Hematopoietic multipotent progenitor cell (in vitro differentiated cells): ENCODE measurements at places on chromosomes 2 and 18.

DNA sequence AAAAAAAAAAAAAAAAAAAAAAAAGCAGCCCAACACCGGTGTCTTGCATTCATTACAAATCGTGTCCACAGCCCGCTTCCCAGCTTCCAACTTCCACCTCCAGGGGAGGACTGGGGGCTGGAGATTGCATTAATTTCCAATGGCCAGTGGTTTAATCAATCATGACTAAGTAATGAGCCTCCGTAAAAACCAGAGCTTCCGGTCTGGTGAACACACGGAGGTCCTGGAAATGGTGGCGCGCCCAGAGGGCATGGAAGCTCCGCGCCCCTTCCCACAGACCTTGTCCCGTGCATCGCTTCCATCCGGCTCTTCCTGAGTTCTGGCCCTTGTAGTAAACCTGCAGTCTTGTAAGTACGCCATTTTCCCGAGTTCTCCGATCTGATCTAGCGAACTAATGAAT lies 43.6 kb downstream of the EEF1B2 start:
- no peak for DNase-seq

- DNase-seq, result no peak
These were observed 29.5 kb upstream of the PAIP2B start for GRCh38 chr2:71256421-71256820.

GRCh38 chr2:96906729-96907114 lies 36.8 kb upstream of the SEMA4C start:
- no peak for DNase-seq

DNA sequence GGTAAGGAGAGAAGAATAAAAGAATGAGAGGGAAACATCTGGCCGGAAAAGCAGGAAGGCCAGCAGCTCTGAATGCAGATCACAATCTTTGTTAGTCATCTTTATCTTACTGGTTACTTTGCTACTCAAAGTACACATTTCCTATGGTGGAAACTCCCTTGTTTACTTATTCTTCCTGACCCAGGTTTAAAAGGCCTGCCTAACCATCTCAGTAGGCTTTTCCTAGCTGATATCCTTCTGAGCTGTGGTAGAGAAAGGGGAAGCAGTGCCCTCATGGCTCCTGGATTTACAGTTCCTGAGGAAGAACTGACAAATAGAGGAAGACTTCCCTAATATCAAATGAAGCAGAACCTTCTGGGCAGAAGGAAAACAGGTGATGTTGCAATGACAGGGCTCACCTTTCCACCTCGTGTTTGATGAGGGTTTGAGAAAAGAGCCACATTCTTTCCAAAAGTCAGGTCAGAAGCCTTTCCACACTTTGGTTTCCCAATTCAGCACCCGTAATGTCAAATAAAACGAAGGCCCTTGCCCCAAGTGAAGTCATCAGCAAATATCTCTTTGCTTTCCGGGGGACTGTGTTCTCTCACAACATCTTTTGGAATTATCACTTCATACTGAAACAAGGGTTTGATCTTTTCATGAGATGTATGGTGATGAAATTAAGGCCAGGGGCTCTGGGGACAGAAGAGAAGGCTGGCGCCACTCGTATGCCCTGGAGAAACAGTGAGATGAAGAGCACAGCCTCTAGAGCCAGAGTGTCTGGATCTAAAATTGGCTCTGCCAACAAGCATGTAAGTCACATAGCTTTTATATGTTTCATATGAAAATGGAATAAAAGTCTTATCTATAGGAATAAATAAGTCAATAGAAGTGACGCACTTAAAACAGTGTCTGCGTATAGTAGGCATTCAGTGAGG lies 26.7 kb upstream of the APOB start:
- no peak for DNase-seq

DNA sequence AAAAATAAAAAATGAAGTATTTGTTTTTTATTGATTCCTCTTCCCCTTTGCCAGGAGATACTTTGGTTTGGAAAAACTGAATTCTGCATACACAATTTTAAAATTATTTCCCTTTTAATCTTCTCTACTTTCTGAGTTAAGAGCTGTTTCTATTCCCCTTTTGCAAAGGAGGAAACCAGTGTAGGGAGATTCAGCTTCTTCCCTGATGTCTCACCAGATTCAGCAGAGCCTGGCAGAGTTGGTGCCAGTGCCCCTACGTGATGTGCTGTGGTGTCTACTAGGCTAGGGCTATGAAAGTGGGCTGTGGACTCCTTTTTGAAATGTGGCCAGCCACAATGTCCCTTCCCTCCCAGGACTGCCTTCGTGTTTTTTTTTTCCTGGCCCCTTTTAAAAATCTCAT lies 2.4 kb downstream of the RPE start:
- DNase-seq, result no peak

- no peak for DNase-seq
These were observed 1106.6 kb upstream of the FAM98A start for GRCh38 chr2:34705551-34706247.

GRCh38 chr18:10040287-10041011 lies 126.6 kb downstream of the VAPA start:
- no peak for DNase-seq

GRCh38 chr2:24507549-24507948 lies 16.5 kb downstream of the NCOA1 start:
- no peak for DNase-seq
